Left renal cortex interstitium (tissue), 4 donors: ENCODE measurements at places on chromosomes 12 and 14. TPM values are rescaled to one million over a fixed set of nuclear protein-coding genes. Genes with fewer than 3 reads are reported as not detected.

- DNase-seq: no peak
These were observed 251.8 kb downstream of the APAF1 start for GRCh38 chr12:98896938-98897337.

DNA sequence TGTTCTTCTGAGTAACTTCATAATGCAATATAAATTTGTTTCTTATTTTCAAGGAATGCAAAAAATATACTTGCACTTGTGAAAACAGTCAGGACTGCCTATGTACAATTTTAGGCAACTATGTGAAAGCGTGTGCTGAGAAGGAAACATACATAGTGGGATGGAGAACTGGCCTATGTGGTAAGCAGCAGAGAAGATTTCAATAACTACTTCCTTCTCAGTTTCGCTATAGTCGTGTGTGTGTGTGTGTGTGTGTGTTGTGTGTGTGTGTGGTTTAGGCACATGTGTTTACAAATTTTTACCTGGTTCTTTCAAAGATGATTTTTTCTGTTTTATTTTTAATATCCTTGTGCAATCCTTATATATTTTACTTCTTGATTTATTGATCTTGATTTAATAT is 211.8 kb downstream of the LRRK2 start:
- DNase-seq: no peak

DNA sequence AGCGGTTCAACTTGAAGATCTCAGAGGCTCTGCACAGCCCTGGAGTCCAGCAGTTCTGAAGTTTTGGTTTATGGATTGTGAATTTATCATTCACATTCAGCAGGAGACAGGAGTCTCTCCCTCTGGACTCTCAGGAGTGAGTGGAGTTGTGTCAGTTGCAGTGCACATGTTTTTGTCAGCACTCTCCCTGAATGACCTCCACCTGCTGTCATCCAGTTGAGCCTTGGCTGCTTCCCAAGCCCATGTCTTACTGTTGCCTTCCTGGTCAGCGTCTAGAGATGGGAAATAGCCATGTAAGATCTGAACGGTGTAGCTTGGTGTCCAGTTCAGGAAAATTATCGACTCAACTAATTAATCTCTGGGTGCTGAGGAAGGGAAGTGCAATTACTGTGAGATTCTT is 133.2 kb downstream of the PRKCH start:
- no peak for DNase-seq

DNA sequence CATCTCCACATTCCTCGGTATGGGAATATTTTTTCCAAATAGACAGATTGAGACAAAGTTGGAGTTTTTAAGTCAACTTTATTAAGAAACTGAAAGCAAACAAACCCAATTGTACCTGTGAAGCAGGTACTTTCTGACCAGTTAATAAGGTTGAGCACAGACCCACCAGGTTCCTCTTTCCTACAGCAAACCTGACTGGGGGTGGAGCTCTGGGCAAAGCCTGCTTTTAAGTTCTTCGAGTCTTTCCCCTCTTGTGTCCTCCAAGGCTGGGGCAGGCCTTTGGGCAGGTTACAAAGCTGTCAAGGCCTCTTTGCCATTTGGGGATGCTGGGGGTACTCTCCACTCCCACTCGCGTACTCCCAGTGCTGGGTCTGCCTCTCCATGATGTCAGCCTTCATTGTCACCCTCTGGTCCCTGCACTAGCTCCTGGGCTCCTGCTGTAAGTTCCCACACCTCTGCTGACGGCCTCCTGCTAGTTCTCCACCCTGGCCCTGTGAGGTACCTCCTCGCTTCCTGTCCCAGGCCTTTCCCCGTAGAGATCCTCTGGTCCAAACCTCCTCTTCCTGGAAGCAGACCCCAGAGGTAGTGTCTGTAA is 3.2 kb downstream of the KCNH3 start:
- DNase-seq: no peak

- no peak for DNase-seq
These were observed 22.2 kb downstream of the SGPP1 start for GRCh38 chr14:63705561-63706070.

- no peak for DNase-seq
These were observed 118.2 kb upstream of the TMCC3 start for GRCh38 chr12:94768398-94769046.

DNA sequence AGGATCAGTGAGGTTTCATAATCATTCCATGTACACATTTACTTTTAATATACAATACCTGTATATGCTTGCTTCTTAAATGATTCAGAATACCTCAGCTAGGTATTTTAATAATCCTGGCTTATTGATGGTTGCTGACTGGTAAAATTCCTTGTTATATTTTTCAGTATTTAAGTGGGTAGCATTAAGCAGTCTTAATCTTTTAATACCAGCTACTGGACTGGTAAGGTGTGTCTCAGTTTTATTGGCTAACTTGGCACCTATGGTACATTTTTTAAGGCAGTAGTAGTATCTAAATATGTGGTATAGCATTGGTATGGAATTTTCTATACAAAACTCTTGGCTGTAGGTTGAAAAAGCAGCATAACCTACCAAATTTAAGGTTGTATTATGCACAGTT is 96.6 kb downstream of the RAD52 start:
- no peak for DNase-seq

DNA sequence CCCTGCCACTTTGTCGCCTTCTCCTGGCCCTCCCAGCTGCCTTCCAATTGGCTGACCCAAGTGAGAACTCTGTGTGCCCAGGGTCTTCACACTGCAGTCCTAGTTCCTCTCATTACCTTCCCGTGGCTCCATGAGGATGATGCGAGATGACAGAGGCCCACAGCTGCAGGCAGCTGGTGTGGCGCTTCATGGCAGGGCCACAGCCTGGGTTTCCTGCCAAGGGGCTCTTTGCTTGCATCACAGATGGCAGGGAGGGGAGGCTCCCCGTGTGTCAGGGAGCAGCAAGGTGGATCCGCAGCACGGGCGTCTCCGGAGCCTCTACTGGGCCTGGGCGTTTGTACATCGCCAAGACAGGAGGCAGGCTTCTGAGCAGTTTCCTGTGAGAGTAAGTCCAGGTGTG is 28.9 kb downstream of the DEGS2 start:
- DNase-seq: no peak

- DNase-seq: no peak
These were observed 240.3 kb downstream of the ZFP36L1 start for GRCh38 chr14:68552602-68553001.

GRCh38 chr12:9881246-9881645 is at the start of gene KLRF2:
TSS of gene KLRF2 (plus strand) at chr12:9881489. CDS start at chr12:9881596, 107 bp downstream.
- DNase-seq: no peak

GRCh38 chr12:75656210-75656609 is 144.8 kb upstream of the KRR1 start:
- DNase-seq: no peak

DNA sequence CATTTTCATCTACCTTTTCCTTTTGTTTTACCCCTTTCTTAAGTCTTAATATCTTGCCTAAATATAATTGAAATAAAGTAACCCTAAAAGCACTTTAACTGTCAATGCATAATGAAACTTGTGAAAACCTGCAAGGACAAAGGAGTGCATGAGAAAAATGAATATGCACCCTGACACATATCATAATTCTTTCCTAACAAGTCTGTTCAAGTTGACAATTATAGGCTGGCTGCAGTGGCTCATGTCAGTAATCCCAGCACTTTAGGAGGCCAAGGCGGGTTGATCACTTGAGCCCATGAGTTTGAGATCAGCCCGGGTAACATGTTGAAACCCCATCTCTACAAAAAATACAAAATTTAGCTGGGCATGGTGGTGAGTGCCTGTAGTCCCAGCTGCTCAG is 65.4 kb downstream of the FGD6 start:
- DNase-seq: no peak

DNA sequence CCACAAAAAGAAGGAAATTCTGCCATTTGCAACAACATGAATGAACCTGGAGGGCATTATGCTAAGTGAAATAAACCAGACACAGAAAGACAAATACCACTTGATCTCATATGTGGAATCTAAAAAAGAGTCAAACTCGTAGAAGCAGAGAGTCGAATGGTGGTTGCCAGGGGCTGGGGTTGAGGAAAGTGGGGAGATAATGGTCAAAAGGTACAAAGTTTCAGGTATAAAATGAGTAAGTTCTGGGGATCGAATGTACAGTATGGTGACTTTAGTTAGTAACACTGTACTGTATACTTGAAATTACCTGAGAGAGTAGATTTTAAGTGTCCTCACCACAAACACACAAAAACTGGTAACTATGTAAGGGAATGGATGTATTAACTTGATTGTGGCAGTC is 129.4 kb downstream of the PPM1H start:
- no peak for DNase-seq

- DNase-seq: no peak
These were observed 15.3 kb upstream of the NUDT14 start for GRCh38 chr14:105196265-105196960.

- DNase-seq: no peak
These were observed 85.2 kb upstream of the MYF6 start for GRCh38 chr12:80622271-80622670.

DNA sequence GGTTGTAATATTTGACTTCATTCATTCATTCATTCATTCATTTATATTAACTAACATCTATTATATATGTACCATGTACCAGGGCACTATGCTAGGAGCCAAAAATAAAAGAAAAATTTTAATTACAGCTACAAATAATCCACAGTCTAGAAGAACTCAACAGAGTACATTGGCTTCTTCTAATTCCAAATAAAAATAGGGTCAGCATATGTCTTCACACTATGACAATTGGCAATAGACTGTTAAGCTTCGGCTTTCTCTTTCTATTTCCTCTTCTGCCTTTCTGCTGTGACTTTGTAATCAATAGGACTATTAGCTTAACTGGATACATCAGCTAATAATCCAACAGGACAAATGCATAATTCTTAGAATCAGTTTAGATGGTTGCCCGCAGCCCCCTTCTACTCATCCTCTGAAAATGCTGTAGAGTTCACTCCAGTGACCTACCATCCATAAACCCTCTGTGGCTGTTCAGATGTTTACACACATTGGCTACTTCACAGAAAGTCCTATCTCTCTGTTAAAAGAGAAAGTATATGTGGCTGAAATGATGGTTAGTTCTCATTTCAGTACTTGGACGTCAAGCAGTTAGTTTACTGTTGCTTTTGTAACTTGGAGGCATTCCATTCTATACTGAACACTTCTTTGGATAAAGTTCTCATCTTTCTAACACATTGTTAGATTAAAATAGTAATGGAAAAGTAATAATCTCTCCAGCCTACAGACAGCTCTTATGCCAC is 445.5 kb upstream of the GARIN6 start:
- no peak for DNase-seq

GRCh38 chr12:117313926-117314325 is 47.5 kb downstream of the NOS1 start:
- no peak for DNase-seq

- no peak for DNase-seq
These were observed 421.2 kb downstream of the CCDC91 start for GRCh38 chr12:28611449-28611848.

DNA sequence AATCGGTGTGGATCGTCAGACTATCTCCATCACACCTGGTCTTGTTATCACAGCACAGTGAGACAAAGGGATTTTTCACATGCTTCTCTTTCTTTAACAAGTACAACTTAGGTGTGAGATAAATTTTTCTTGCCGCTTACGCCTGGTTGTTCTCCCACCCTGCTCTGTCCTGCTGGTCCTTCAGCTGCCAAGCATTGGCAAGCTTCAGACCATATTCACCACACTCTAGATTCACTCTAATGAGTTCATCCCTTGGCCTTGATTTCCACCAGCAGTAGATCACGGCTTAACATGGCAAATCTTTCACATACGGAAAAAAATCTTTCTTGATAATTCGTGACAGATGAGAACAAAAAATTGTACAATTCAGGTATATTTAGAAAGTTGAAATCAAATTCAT is 33.5 kb downstream of the RHOJ start:
- no peak for DNase-seq

DNA sequence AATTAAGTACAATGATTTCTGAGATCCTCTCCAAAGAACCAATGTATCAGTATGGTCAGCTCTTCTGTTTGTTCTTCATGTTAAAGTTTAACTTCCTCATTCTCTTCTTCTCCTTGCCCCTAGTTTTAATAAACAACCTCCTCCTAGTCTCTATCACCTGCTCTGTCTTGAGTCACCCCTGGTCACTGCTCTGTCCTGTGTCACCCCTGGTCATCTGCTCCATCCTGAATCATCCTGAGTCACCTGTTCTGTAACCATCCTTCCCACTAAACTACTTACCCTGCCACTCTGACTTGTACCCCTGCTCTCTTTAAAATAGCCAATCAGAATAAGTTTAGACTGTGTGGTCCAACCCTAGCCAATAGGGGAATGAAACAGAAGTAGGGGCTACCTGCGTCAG is 100.5 kb downstream of the ALG10B start:
- DNase-seq: no peak

- no peak for DNase-seq
These were observed 38.2 kb upstream of the ARHGAP5 start for GRCh38 chr14:32038876-32039275.

DNA sequence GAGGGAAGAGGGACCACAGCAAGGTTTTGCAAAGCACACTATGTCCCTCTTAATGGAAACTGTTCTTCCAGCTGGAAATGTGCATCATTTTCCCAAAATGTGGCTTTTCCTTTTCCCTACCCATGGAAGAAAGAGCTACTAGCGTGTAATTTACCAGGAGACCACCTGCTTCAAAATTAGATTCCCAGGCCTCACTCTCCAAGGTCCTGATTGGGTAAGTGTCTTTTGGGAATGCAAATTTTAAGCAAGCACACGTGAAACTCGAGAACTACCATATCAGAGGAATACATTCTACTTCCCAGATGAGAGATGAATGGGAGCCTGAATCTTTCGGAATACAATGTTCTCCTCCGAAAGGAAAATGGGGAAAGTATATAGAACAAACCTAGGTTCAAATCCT is 201.6 kb upstream of the NOS1 start:
- no peak for DNase-seq

DNA sequence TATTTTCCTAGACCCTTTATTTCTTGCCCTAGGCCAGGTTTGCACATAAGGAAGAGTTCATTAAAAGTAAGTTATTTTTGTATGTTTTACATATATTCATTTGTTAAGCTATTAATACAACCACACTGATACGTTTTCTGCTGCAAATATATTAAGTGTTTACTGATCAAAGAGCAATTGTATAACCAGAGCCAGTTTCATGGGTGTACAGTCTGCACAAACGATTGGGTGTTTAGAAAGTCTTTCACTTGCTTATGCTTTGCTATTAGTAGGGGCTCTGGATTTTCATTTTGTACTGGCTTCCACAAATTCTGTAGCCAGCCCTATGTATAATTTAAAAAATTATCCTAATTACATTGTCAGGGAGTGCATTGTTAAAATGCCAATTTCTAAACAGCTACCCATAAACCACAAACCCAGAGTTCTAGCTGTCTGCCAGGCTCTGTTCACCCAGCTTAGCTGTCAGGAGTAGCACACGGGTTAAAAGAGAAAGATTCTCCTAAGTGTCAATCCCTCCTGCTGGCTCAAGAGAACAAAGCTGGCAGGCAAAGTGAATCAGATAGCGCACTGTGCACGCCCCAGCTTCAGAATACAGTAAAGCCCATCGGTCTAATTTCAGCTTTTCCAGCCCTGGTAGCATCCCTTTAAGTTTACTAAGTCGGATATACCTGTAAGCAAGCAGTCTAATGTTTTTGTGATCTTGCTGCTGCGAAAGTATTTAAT is 151.0 kb upstream of the LMO3 start:
- DNase-seq: no peak

ZNF84 gene
- 89.0 TPM for polyA plus RNA-seq

RHOJ gene
- polyA plus RNA-seq: 21.3 TPM

KRT78 gene
- polyA plus RNA-seq: not detected

C12orf76 gene
- polyA plus RNA-seq: 32.1 TPM

DPPA3 gene
- polyA plus RNA-seq: not detected

DPY19L2 gene
- 27.6 TPM for polyA plus RNA-seq

SLC5A8 gene
- polyA plus RNA-seq: 37.1 TPM
